Heart right ventricle (tissue), 16 donors: ENCODE measurements at places on chromosomes 5 and 9. TPM values are rescaled to one million over a fixed set of nuclear protein-coding genes. Genes with fewer than 3 reads are reported as not detected.

GADD45G gene
- polyA plus RNA-seq = 56.0 TPM

DNA sequence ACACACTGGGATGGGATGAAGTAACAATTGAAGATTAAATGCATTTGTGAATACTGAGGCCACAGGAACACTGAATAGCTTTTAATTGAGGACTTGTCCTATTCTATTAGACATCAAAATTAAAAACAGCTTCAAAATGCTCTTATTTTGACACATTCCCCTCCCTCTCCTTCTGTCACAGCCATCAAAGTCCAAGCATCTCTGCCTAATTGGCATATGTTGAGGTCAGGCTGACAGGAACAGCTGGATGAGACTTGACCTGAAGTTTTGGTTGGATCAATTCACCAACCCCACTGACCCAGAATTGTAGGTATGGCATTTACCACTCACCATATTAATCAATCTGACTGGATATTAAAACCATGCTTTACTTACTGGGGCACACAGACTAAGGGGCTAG is 96.3 kb downstream of the PTCH1 start:
- no peak for DNase-seq

MPDZ gene
- 32.6 TPM for polyA plus RNA-seq

FGFR4 gene
- 1.4 TPM for polyA plus RNA-seq

GRCh38 chr5:116751684-116752083 is 177.1 kb upstream of the SEMA6A start:
- no peak for DNase-seq

DNA sequence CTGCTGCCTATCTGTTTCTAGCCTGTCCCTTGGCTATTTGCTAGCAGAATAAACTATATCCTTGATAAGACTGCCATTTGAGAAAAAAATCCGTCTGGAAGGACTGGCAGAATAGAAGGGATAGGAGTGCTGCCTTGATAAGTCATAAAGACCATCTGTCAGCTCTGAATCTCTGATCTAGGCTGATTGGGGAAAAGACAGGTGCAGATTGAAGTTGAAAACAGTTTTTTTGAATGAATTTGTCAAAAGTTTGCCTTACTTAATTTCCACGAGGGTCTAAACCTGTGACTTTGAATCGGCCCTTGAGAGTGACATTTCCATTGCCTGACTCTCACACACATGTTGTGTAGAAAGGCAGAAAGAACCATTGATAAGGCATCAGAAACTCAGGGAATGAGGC is 218.6 kb downstream of the MAN2A1 start:
- no peak for DNase-seq

- DNase-seq = no peak
Observed at GRCh38 chr9:109033941-109034700, 20.8 kb upstream of the CTNNAL1 start.
